ENCODE measurements at places on chromosomes 2 and 18. TPM values are rescaled to one million over a fixed set of nuclear protein-coding genes. Genes with fewer than 3 reads are reported as not detected.
A peak's percentile ranks its signal among the peaks of the same experiment; 100 is the strongest.

CD28 gene
- total RNA-seq: not detected

QPCT gene
- total RNA-seq: 3.9 TPM

DNA sequence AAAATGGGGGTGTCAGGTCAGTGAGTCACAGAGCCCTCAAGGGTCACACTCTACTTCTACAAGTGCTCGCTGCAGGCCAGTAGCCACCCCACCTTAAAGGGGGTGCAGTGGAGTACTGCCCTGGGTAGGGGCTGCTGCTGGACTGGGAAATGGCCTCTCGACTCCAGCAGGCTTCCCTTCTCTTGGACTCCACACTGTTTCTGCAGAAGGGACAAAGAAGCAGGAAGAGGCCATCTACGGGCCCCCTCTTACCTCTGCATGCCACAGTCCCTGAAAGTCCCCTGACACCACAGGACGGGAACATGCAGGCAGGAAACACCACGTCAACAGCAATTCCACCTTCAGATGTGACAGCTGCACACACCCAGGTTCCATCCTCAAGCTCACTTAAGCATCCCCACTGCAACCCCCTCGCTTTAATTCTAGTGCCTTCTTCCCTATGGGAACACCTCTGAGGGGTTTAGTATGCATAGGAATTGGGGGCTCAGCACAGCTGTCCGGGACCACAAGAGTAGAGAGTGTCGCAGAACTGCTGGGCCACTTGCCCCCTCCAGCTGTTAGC is 22.3 kb downstream of the SNED1 start:
- DNase-seq: no peak

GRCh38 chr2:200257570-200257969 is 48.9 kb upstream of the SPATS2L start:
- no peak for DNase-seq

- peak; percentile 99 for DNase-seq
Measured at GRCh38 chr2:167140767-167141166, 252.5 kb downstream of the XIRP2 start.
